Progenitor cell of endocrine pancreas (in vitro differentiated cells): ENCODE measurements at places on chromosomes 3 and 15. TPM values are rescaled to one million over a fixed set of nuclear protein-coding genes. Genes with fewer than 3 reads are reported as not detected.

EIF3J gene
- 75.8 and 81.7 TPM in 2 replicates for total RNA-seq

- H3K4me1 ChIP-seq: peaks cover 3% of the 10 kb centered on the region
- no peak overlapping the region for H3K4me3 ChIP-seq
- no peak overlapping the region for H3K27ac ChIP-seq
- DNase-seq: no peak
- peaks cover 31% of the 10 kb centered on the region for H3K36me3 ChIP-seq
Measured at GRCh38 chr15:60471314-60471713, 7.6 kb downstream of the ICE2 start.

DNA sequence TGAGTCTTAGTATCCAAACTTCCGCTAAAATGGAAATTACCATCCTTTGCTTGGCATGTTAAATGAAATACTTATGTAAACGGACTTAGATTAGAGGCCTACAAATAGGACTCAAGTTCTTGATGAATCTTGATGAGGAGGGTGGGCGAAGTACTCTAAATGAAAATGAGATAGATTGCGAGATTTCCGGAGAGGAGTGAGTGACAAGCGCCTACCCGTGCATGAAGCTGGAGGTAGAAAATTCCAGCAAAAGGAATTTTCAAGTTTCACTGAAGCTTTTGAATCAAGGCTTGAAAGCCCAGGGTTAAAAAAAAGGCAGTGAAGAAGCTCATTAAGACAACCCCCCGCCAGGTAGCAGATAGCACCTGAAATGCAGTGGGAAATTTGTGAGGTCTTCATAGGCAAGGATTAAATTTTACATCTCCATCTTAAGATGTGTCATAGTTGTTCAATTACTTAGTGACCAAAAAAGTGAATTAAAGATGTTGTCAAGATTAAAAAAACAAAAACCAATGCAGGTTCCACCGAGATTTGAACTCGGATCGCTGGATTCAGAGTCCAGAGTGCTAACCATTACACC, 655 bp upstream of the RAB11A start:
- peak overlapping the region; percentile 100 for H3K27ac ChIP-seq
- H3K27me3 ChIP-seq: no peaks in the 10 kb centered on the region
- peak overlapping the region; percentile 98 for H3K4me3 ChIP-seq
- DNase-seq: no peak
- peaks cover 11% of the 10 kb centered on the region for H3K4me1 ChIP-seq
- H3K36me3 ChIP-seq: peaks cover 2% of the 10 kb centered on the region

GRCh38 chr15:55965091-55965490, 28.3 kb downstream of the NEDD4 start:
- peak overlapping the region; percentile 57 for H3K27ac ChIP-seq
- no peak for DNase-seq
- H3K36me3 ChIP-seq: peaks cover 6% of the 10 kb centered on the region
- H3K4me1 ChIP-seq: no peaks in the 10 kb centered on the region
- H3K27me3 ChIP-seq: no peaks in the 10 kb centered on the region

GRCh38 chr3:171459137-171459941, 866 bp downstream of the TNIK start:
- peak overlapping the region; percentile 79 for H3K27ac ChIP-seq
- peaks cover 40% of the 10 kb centered on the region for H3K27me3 ChIP-seq
- H3K4me3 ChIP-seq: peak overlapping the region; percentile 86
- DNase-seq: peak; percentile 13

- no peak overlapping the region for H3K27ac ChIP-seq
- DNase-seq: no peak
- no peaks in the 10 kb centered on the region for H3K36me3 ChIP-seq
Measured at GRCh38 chr3:103393395-103394186, 958.8 kb downstream of the ZPLD1 start.

DNA sequence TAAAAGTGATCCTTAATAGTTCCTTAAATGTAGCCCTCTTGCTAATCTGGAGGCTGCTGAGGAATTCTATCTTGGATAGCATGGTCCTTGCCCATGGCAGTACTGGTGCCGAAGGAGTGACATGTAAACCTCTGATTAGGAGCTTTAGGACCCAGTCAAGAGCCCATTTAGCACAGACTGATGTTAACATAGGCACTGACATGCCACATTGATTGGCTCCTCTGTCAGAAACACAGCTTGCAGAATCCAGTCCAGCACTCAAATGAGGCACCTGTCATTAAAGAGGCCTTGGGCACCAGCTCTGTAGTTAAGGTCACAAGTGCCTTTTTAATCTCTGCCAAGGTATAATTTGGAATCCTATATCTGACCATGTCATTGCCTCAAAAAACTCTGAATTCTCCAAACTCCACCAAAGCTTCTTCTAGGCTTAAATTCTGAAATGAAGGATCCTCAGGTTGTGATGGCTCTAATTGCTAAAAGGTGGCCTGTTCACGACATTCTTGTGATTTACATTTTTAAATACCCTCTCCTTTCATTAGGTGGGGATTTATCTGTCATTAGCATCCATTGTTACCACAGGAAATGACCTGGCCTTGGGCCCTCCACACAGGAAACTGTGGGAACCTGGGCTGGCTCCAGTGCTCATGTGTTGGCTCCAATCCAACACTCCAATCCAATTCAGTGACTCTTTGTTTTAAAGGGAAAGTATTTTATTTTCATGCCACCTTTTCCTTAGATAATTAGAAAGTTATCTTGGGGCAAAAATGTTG, 57.3 kb upstream of the RNF7 start:
- no peaks in the 10 kb centered on the region for H3K36me3 ChIP-seq
- no peak for DNase-seq
- H3K4me1 ChIP-seq: peaks cover 2% of the 10 kb centered on the region

DNA sequence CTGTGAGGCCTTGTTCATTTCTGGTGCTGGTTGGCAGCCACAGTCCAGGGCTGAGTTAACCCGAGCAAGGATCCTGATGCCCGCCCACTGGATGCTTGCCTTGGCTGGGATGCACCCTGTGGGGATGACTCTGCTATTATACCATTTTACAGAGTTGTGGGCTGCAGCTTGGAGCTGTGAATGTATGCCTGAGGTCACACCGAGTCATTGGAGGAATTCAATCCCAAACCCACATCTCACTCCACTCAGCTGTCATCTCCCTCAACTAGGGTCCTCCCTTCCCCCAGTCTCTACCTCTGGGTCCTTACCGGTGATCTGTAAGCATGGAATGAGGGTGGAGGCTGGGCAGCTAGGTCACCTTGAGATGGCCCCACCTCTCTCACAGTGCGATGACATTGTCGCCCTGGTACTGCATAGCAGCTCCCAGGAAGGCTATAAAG, 22.1 kb downstream of the MAPKAPK3 start:
- DNase-seq: no peak
- no peak overlapping the region for H3K4me3 ChIP-seq
- peaks cover 7% of the 10 kb centered on the region for H3K36me3 ChIP-seq
- no peaks in the 10 kb centered on the region for H3K27me3 ChIP-seq
- H3K27ac ChIP-seq: no peak overlapping the region

DNA sequence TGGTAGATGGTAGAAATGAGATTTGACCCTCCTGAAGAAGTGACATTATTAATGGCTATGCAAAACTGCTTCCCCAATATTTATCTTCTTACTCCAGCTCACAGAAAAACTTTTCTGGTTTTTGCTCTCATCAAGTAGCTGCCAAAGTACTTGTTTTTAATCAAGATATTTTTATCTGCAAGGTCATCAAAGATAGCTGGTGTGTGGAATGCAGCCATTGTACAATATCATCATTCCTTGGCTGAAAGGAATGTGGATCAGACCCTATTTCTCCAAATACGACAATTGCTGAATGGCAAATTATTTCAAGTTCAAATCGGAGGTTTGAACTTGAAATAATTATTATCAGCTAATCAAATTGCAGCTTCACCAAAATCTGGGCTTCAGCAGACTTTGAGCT, 126.9 kb upstream of the SLC7A14 start:
- no peaks in the 10 kb centered on the region for H3K4me1 ChIP-seq
- no peaks in the 10 kb centered on the region for H3K36me3 ChIP-seq
- DNase-seq: no peak
- no peak overlapping the region for H3K4me3 ChIP-seq
- H3K27ac ChIP-seq: no peak overlapping the region

- H3K27me3 ChIP-seq: no peaks in the 10 kb centered on the region
- H3K4me1 ChIP-seq: peaks cover 10% of the 10 kb centered on the region
- no peak overlapping the region for H3K27ac ChIP-seq
- peak; percentile 49 for DNase-seq
Measured at GRCh38 chr3:161851941-161852566, 355.4 kb downstream of the OTOL1 start.
